ENCODE measurements at places on chromosomes 1 and 21. TPM values are rescaled to one million over a fixed set of nuclear protein-coding genes. Genes with fewer than 3 reads are reported as not detected.

The PRR9 gene
- not detected for polyA plus RNA-seq

The LCE2A gene
- polyA plus RNA-seq = not detected

The PRRX1 gene
- not detected for polyA plus RNA-seq

The SESN2 gene
- 5.9 TPM for polyA plus RNA-seq

The ZBTB17 gene
- polyA plus RNA-seq = 30.5 TPM

The RNU1-2 gene
- not detected for polyA plus RNA-seq

The AMY2A gene
- not detected for polyA plus RNA-seq

The FCGR3B gene
- 0.18 TPM for polyA plus RNA-seq

The TEDDM1 gene
- 0.08 TPM for polyA plus RNA-seq

The NBPF10 gene
- polyA plus RNA-seq = 0.64 TPM

The HSD3B1 gene
- polyA plus RNA-seq = not detected

The WNT9A gene
- polyA plus RNA-seq = not detected

The S100A16 gene
- polyA plus RNA-seq = not detected

The CYP4A11 gene
- not detected for polyA plus RNA-seq

The OR2L8 gene
- not detected for polyA plus RNA-seq

The ACKR1 gene
- polyA plus RNA-seq = not detected

The UBXN10 gene
- polyA plus RNA-seq = 0.39 TPM

The C1orf141 gene
- not detected for polyA plus RNA-seq

The IGSF9 gene
- 0.08 TPM for polyA plus RNA-seq

The ARHGAP30 gene
- polyA plus RNA-seq = 138 TPM

The PLA2G2D gene
- 10.1 TPM for polyA plus RNA-seq

The ESRRG gene
- 0.43 TPM for polyA plus RNA-seq

The TMPRSS15 gene
- polyA plus RNA-seq = not detected

The RGS4 gene
- polyA plus RNA-seq = not detected

The B3GALT5 gene
- polyA plus RNA-seq = not detected

The CD164L2 gene
- polyA plus RNA-seq = not detected

The C4BPB gene
- not detected for polyA plus RNA-seq
